ENCODE measurements at places on chromosomes 12 and 14. TPM values are rescaled to one million over a fixed set of nuclear protein-coding genes. Genes with fewer than 3 reads are reported as not detected.
A peak's percentile ranks its signal among the peaks of the same experiment; 100 is the strongest.

DNA sequence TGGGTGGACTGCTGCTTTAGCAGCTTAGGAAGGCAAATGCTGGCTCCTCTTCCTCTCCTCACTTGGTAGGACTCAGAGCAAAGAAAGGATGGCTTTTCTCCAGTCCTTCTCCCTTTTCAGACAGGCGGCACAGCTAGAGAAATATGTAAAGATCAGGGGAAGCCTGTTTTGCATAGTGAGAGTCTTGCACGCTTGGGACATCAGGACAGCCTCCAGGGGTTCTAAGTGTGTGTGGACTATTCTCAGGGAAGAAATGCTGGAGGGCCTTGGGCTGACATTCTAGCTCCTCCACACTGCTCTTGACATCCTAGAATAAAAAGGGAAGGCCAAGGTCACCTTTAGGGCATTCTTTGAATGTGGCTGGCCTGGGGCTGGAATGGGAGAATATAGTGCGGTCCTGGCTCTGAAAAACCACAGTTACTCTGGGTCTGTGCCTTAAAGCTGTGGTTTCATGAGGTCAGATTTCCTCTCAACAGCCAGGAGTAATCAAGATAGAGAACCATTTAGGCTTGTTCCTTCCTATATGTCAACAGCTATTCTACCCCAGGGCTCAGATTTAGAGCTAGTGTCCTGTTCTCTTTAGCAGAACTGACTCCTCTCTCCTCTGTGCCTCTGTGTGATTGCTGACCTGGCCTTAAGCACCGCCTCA lies 24.3 kb downstream of the CMA1 start:
- no peaks in the 10 kb centered on the region for H3K27me3 ChIP-seq
- no peak overlapping the region for H3K4me3 ChIP-seq
- no peaks in the 10 kb centered on the region for H3K36me3 ChIP-seq

DHRS2 gene
- 0.17 TPM for total RNA-seq

GOLGA3 gene
- 25.2 TPM for total RNA-seq

DNA sequence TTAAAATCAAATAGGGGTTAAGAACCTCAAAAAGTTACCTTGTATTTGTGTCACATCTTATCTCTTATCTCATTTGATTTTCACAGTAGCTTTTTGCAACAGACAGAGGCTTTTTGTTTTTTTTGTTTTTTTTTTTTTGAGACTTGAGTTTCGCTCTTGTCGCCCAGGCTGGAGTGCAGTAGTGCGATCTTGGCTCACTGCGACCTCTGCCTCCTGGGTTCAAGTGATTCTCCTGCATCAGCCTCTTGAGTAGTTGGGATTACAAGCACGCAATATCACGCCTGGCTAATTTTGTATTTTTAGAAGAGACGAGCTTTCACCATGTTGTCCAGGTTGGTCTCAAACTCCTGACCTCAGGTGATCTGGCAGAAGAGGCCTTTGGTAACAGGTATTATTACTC lies 25.7 kb downstream of the RDH12 start:
- no peak overlapping the region for H3K4me3 ChIP-seq
- DNase-seq: no peak
- peaks cover 20% of the 10 kb centered on the region for H3K27me3 ChIP-seq
- H3K36me3 ChIP-seq: no peaks in the 10 kb centered on the region
- H3K27ac ChIP-seq: no peak overlapping the region

GRCh38 chr14:61342486-61342885 lies 21.1 kb downstream of the PRKCH start:
- H3K27me3 ChIP-seq: no peaks in the 10 kb centered on the region
- H3K4me3 ChIP-seq: peak overlapping the region; percentile 66
- H3K36me3 ChIP-seq: peaks cover 37% of the 10 kb centered on the region
- peak overlapping the region; percentile 97 for H3K27ac ChIP-seq

GRCh38 chr12:130116791-130117190 lies 45.5 kb upstream of the FZD10 start:
- H3K27ac ChIP-seq: no peak overlapping the region
- no peak overlapping the region for H3K4me3 ChIP-seq
- no peak for DNase-seq
- H3K36me3 ChIP-seq: no peaks in the 10 kb centered on the region
- peaks cover 9% of the 10 kb centered on the region for H3K27me3 ChIP-seq

EXOC3L4 gene
- not detected for total RNA-seq

TMPRSS12 gene
- total RNA-seq: not detected

DNA sequence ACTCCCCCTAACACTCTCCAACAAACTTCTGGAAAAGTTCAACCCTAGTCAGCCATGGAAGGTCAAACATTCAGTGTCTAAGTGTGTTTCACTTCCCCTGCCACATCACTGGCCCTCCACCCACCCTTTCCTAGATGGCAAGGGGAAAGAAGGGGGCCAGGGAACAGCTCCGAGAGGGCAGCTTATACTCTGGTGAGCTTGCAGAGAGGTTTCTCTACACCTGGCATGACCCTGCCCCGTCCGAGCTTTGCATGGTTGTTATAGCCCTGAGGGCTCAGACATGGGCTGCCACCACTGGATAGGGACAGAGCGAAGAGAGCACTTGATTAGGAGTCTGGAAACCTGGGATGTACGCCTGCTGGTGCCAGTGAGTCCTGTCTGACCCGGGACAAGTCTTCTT lies 4.0 kb downstream of the ACVRL1 start:
- no peak for DNase-seq
- H3K36me3 ChIP-seq: no peaks in the 10 kb centered on the region
- no peak overlapping the region for H3K4me3 ChIP-seq
- no peaks in the 10 kb centered on the region for H3K4me1 ChIP-seq
- H3K27me3 ChIP-seq: peaks cover 19% of the 10 kb centered on the region
- no peak overlapping the region for H3K27ac ChIP-seq

GRCh38 chr14:91186515-91187066 lies 57.9 kb downstream of the GPR68 start:
- H3K4me3 ChIP-seq: no peak overlapping the region
- no peak overlapping the region for H3K27ac ChIP-seq
- no peaks in the 10 kb centered on the region for H3K27me3 ChIP-seq
- DNase-seq: no peak
